ENCODE measurements at places on chromosomes 3 and 15.

GRCh38 chr15:101523560-101523940 is 34.0 kb upstream of the PCSK6 start:
- DNase-seq: no peak

- DNase-seq: no peak
Measured at GRCh38 chr15:78374436-78375393, 34.6 kb downstream of the CRABP1 start.

- no peak for DNase-seq
Measured at GRCh38 chr3:196990601-196991007, 22.0 kb upstream of the PIGZ start.

DNA sequence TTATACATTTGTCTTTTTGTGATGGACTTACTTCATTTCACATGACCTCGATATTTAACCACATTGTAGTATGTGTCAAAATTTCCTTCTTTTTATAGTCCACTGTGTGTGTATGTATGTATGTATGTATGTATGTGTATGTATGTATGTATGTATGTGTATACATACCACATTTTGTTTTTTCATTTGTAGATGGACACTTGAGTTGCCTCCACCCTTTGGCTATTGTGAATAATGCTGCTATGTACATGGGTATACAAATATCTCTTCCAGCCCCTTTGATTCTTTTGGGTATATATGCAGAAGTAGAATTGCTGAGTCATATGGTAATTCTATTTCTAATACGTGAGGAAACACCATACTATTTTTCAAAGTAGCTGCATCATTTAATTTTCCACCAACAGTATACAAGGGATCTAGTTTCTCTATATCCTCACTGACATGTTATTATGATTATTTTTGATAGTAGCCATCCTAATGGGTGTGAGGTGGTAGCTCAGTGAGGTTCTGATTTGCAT is 228.2 kb downstream of the OPA1 start:
- DNase-seq: no peak

DNA sequence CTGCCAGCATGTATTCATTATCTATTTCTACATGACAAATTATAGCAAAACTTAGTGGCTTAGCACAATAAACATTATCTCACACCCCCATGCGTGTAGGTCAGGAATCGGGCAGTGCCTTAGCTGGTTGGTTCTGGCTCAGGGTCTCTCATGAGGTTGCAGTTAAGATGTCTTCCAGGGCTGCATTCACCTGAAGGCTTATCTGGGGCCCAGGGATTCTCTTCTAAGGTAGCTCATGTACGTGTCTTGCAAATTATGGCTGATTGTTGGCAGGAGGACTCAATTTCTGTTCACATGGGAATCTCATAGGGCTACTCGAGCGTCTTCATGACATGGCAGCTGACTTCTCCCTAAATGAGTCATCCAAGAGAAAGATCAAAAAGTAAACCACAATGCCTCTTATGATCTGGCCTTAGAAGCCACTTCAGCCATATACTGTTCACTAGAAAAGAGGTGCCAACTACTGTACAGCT is 42.9 kb upstream of the TSC22D2 start:
- no peak for DNase-seq

- DNase-seq: no peak
Measured at GRCh38 chr3:7615043-7615442, 754.1 kb downstream of the GRM7 start.

GRCh38 chr3:151552589-151552988 is 91.7 kb upstream of the IGSF10 start:
- DNase-seq: no peak
